ENCODE measurements at places on chromosomes 4 and X.

DNA sequence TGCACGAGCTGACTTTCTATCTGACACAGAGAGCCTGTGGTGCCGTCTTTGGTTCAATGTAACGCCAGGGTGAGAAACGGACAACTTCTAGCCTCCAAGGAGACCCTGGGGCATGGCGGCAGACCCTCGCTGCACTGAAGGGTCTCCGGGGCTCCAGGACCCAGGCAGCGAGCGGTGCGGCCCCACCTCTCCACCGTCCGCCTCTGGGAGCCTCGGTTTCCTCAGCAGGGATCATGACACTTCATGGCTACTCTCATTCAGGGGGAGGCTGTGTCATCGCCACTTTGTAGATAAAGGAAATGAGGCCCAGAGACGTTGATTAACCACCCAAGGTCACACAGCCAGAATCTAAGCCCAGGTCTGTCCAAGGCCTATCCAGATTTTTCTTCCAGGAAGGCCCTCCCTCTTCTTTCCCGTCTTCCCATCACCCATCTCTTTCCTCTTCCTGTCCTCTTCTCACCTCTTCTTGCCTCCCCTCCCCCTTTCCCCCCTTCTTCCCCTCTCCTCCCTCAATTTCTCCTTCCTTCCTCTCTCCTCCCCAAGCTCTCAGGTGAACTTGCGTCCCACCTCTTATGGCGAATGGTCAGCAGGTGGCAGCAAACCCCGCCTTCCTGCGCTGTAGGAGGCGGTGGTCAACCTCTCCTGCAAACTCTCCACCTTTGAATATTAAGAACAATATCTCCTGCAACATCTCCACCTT lies 69.3 kb upstream of the HMX1 start:
- DNase-seq: no peak

- DNase-seq: no peak
Observed at GRCh38 chr4:169117591-169118081, 107.6 kb upstream of the CBR4 start.

DNA sequence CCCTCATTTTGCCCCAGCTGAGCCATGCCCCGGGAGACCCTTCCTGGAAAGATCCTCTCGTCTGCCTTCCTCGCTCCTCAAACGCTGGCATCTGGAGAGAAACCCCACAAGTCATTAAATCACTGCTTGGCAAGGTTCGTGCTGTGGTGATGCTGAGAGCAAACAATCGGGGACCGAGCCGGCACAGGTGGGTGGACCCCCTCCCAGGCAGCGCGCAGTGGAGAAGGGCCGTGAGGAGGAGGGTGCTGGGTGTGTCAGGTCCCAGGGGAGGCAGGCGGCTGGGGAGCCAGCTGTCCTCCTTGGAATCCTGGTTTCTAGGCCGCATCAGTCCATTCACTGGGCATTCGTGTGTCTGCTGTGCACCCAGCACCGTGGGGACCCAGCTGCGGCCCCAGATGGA lies 64.9 kb upstream of the PSAPL1 start:
- no peak for DNase-seq

GRCh38 chr4:151527699-151528098 lies 118.7 kb downstream of the FHIP1A start:
- no peak for DNase-seq

GRCh38 chr4:40405193-40405592 lies 70.1 kb downstream of the CHRNA9 start:
- no peak for DNase-seq
